ENCODE measurements at places on chromosomes 2 and 18.

- no peak for DNase-seq
Observed at GRCh38 chr2:231221761-231222160, 23.3 kb downstream of the ARMC9 start.

DNA sequence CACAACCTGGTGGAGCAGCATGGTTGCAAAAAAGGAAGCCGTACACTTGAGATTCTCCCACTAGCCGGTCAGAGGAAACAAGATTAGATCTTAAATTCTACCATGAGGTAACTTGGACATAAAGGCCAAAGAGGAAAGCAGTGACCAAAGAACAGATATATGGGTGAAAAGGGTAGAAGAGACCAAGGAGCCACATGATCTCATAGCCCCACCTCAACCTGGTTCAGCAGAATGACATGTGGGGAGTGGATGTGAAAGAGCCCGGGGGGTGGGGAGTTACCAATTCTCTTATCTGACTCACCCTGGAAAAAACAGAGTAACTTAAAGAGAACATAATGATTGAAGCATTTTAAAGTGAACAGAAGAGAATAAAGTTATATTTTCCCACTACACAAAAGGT is 683.0 kb downstream of the DSC3 start:
- DNase-seq = no peak

- no peak for DNase-seq
Observed at GRCh38 chr2:3254442-3254941, 123.1 kb downstream of the EIPR1 start.

GRCh38 chr2:138090330-138090729 is 126.1 kb downstream of the HNMT start:
- no peak for DNase-seq

- DNase-seq = no peak
Observed at GRCh38 chr2:217974389-217975005, 28.3 kb downstream of the TNS1 start.

All from CD8-positive, alpha-beta T cell (primary cell).